ENCODE measurements at places on chromosomes 7 and 10.

DNA sequence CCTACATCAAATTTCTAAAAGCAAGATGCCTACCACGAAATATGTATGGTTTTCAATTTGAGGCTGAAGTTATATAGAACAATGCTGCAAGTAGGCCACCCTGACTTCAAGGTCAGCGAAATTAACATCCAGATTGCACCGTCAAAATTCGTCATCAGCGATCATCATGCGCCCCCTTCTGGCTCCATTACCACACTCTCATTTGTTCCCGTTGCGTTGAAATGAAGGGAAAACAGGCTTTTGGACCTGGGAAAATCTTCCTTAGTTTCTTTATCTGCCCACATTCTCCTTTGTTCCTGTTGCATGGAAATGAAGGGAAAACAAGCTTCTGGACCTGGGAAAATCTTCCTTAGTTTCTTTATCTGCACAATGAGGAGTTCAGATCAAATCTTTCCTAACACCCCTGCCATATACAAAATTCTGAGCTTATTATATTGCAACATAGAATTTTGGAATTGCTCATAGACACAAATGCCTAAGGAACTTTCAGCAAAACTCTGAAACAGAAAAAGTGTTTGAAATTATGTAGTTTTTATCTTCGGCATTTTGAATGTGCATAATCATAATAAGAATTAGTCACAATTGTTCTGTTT lies 98.2 kb upstream of the PRKCQ start:
- DNase-seq: peak; percentile 58

- DNase-seq: no peak
Observed at GRCh38 chr10:3570855-3571266, 214.1 kb downstream of the KLF6 start.

GRCh38 chr7:101125989-101126650 lies 784 bp upstream of the SERPINE1 start:
- DNase-seq: no peak

- DNase-seq: no peak
Observed at GRCh38 chr10:82037076-82037475, 162.1 kb downstream of the NRG3 start.

- no peak for DNase-seq
Observed at GRCh38 chr7:1742555-1743303, 72.7 kb downstream of the ELFN1 start.

DNA sequence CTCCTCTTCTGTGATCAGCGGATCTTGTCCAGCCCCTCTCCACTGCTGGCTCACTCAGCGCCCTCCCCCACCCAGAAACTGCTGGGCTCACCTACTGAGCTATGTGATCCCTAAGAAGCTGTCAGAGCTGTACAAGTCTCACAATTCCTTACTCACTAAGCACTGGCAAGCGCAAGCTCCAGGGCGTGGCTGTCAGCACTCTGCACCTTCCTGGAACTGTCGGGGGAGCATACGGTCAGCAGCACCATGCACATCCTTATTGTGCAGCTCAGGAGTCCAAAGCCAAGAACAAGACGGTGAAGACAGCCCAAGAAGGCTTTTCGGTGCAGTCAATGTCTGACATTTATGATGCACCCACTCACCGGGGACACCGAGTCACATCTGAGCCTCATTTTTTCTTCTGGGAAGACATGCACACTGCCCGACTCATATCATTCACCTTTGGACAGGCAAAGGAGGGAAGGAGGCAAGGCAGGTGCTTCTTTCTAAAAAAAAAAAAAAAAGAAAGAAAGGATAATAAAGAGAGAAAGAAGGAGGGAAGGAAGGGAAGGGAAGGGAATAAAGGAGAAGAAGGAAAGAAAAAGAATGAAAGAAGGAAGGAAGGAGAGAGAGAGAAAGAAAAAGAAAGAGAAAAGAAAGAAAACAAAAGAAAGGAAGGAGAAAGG lies 56.3 kb downstream of the ASB13 start:
- DNase-seq: no peak

DNA sequence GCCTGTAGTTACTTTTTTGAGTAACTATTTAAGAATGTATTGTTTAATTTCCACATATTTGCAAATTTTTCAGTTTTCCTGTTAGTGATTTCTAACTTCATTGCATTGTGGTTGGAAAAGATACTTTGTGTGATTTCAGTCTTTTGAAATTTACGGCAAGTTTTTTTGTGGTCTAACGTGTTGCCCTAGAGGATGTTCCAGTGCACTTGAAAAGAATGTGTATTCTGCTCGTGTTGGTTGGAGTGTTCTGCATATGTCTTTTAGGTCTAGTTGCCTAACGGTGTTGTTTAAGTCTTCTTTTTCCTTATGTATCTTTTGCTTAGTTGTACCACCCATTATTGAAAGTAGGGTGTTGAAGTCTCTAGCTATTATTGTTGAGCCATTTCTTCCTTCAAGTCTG lies 59.7 kb downstream of the LCOR start:
- no peak for DNase-seq

GRCh38 chr10:31274310-31274709 lies 44.7 kb upstream of the ZEB1 start:
- DNase-seq: no peak

DNA sequence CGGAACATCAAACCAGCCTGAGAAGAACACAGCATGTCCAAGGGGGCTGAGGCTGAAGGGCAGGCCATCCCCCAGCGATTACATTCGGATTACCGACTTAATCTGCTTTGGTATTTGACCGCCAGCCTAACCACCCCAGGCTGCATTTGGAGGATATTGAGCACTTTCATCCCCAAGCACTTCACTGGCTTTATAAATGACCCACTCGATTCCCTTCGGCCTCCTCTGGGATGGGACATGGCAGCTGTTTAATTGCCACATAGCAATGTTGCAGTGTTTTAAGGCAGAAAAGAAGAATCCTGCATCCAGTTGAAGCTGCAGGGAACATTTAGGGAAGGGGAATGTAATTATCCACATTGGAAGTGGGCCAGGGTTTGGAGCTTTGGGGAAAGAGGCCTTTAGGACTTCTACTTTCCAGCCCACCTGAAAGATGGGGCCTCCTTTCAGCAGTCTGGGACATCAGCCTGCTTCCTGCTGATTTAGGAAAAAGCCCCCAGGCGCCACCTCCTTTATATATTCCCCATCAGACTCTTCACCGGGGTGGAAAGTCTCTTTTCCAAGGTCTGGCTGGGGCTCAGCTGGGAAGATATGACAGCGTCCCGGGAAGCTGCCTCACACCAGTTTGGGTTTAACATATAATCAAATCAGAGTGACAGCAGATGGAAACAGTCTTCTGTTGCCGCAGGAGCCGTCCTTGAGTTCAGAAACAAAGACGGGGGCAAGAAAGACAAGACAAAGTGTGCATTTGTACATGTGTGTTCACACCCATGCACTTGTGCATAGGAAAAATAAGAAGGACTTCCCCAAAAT lies 9.2 kb downstream of the DPCD start:
- no peak for DNase-seq

- DNase-seq: no peak
Observed at GRCh38 chr7:70659263-70659662, 472.7 kb upstream of the GALNT17 start.

DNA sequence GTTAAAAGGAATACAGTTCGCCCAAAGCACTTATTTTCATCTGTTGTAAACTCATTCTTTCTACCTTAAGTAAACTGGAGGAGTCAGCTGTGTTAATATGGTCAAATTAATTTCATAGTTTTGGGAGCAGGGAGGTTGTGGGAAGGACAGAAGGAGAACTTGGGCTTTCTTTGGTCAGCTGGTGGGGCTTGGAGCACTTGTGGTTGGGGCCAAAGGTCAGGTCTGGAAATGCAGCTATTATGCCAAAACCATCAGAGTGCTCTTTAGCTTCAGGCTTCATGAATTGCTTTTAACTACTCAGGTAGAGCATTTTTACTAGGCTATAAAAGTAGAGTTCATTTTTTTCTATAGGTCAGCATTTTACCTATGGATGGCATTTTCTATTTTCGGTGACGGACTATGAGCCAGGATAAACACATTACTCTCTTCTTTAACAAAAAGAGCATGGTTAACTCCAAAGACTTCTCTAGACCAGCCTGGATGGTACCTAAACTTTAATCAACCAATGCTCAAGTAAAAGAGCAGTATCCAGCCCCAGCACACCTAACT lies 30.0 kb downstream of the STEAP4 start:
- DNase-seq: no peak

DNA sequence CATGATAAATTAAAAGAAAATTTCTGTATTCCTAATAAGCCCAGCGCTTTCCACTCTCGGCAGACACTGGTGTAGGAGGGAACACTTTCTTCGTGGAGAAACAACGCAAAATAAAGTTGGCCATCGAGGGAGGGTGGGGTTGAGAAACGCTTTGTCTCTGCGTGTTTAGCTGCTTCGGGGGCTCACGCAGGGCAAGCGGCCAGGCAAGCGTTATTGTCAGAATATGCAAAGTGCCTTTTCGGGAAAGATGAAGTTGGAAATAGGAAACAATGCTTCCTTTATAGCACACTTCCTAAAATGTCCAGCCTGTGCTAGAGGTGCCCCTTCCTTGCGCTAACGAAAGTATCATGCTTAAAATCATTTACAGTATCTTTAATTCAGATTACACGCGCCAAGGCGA lies 1.9 kb upstream of the EBF3 start:
- no peak for DNase-seq

- DNase-seq: no peak
Observed at GRCh38 chr7:101271021-101271420, 26.1 kb upstream of the FIS1 start.

DNA sequence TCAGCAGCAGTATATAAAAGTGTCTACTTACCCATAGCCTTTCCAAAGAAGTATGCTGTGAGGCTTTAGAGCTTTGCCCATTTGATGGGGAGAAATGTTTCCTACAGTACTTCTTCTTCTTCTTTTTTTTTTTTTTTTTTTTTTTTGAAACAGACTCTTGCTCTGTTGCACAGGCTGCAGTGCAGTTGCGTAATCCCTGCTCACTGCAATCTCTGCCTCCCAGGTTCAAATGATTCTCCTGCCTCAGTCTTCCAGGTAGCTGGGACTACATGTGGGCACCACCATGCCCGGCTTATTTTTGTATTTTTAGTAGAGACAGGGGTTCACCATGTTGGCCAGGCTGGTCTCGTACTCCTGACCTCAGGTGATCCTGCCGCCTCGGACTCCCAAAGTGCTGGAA lies 101.7 kb upstream of the TMEM26 start:
- DNase-seq: no peak

- DNase-seq: no peak
Observed at GRCh38 chr10:75472685-75473084, 41.3 kb downstream of the LRMDA start.

- DNase-seq: no peak
Observed at GRCh38 chr7:54833001-54833467, 74.0 kb upstream of the SEC61G start.

DNA sequence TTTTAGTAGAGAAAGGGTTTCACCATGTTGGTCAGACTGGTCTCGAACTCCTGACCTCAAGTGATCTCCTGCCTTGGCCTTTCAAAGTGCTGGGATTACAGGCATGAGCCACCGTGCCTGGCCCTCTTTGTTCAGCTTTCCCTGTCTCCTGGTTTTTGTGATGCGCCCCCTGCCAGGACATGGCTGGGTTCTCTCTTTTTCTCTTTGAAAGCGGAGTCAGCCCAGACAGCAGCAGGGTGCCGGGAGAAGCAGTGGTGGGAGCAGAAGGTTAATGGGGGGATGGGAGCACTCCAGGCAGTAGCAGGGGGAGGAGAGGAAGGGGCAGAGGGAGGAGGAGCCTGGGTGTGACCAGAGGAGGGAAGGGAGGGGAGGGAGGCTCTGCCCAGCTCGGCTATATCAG lies 1.8 kb downstream of the MUC3A start:
- DNase-seq: no peak

Measured in stimulated activated CD4-positive, alpha-beta T cell treated with anti-CD3 and anti-CD28 coated beads, Interleukin-12 subunit alpha, Interleukin-12 subunit beta, amount 100 ng/mL, for 4 hours (primary cell).